ENCODE measurements at places on chromosomes 2 and 18. TPM values are rescaled to one million over a fixed set of nuclear protein-coding genes. Genes with fewer than 3 reads are reported as not detected.

DSEL gene
- total RNA-seq = 11.5 TPM

TBR1 gene
- 0.04 TPM for total RNA-seq

AQP12B gene
- not detected for total RNA-seq

POTEC gene
- total RNA-seq = not detected
